ENCODE measurements at places on chromosomes 16 and 17.
A peak's percentile ranks its signal among the peaks of the same experiment; 100 is the strongest.

GRCh38 chr17:78005452-78006171 lies 47.1 kb downstream of the TNRC6C start:
- no peak for DNase-seq

DNA sequence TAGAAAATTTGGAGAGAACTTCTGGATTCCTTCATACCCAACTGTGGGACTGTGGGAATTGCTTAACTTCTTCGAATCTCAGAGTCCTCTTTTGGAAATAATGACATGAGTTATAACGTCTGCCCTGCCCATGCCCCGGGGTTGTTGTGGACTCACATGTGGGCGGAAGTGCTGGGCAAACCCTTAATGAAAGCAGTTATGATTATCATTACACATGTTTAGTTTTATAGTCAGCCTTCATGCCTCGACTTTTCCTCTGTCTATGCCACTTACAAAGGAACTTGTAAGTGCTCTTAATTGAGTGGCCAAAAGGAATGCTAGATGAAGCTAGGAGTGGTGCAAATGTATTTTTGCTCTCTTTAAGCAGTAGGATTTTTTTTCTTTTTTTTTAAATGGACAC lies 3.9 kb downstream of the KRT27 start:
- no peak for DNase-seq

- no peak for DNase-seq
Measured at GRCh38 chr17:32588982-32589381, 102.2 kb downstream of the CDK5R1 start.

DNA sequence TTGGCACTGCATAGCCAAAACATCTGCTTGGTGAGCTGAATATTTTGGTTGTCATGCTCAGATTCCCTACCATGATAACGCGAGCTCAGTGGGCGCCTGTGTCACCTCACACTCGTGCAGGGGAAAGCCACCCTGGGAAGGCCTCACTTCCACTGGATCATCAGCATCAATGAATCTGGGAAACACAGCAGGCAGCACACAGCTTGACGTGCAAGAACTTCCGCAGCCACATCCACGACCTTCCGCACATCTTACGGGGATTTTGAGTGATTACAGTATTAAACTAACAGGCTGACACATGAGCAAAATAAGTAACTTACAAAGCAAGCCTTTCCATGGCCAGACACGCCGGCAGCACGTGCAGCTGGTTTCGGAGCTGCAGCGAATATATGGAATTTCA lies 54.7 kb upstream of the FOXF1 start:
- DNase-seq = no peak

GRCh38 chr16:30397776-30398660 lies 2.8 kb downstream of the ZNF48 start:
- no peak for DNase-seq

DNA sequence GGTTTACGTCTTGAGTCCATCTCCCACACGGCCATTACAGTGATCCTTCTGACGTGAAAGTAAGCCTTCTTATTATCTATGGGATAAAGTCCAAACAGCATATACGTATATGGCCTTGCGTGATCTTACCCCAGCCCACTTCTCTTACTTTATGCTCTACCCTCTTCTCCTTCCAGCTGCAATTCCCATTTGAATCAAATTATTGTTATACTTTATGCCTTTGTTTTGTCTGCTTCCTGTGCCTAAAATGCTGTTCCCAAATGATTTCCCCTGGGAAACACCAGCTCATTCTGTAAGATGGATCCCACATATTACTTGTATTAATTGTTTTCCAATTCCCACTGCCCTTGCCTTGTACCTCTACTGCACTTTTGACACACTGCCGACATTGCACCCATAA lies 11.2 kb downstream of the UQCRC2 start:
- no peak for DNase-seq

GRCh38 chr16:7167626-7168025 lies 165.0 kb upstream of the RBFOX1 start:
- no peak for DNase-seq

DNA sequence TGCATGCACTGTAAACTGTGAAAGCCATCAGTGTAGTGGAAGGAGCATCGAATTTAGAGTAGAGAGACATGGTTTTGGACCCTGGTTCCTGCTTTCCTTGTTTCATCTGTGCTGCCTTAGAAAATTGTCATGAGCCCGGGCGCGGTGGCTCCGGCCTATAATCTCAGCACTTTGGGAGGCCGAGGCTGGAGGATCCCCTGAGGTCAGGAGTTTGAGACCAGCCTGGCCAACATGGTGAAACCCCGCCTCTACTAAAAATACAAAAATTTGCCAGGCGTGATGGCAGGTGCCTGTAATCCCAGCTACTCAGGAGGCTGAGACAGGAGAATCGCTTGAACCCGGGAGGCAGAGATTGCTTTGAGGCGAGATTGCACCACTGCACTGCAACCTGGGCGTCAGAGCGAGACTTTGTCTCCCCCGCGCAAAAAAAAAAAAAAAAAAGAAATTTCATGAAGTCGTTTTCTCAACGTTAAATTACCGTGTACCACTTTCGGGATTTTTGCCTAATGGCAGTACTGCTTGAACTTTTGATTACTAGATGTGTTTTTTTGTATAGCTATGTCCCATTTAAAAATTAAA lies 912 bp downstream of the COQ7 start:
- DNase-seq = no peak

GRCh38 chr17:49074851-49075540 lies 57.6 kb upstream of the B4GALNT2 start:
- DNase-seq = no peak

- no peak for DNase-seq
Measured at GRCh38 chr16:20263138-20263855, 64.0 kb downstream of the GP2 start.

GRCh38 chr16:2690852-2691251 lies 8.5 kb downstream of the KCTD5 start:
- no peak for DNase-seq

GRCh38 chr16:11088074-11088730 lies 143.8 kb downstream of the CLEC16A start:
- no peak for DNase-seq

- no peak for DNase-seq
Measured at GRCh38 chr16:27628241-27628942, 78.4 kb downstream of the KATNIP start.

DNA sequence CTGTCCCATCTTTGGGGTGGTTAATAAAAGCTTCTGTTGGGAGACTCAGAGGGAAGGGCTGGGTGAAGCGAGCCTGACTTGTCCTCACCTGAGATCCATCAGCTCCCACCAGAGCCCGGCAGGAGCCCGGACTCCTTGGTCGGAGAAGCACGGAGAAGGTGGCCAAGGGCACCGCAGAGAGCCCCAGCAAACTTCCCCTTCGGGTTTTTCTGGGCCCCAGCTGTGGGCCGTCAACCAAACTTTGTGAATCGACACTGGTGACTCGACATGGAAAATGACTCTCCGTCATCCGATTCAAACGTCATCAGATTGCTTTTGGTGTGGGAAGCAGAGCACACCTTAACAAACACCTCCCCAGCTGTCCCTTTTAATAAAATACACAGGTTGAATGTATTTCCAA lies 21.4 kb downstream of the ENPP7 start:
- DNase-seq = no peak

DNA sequence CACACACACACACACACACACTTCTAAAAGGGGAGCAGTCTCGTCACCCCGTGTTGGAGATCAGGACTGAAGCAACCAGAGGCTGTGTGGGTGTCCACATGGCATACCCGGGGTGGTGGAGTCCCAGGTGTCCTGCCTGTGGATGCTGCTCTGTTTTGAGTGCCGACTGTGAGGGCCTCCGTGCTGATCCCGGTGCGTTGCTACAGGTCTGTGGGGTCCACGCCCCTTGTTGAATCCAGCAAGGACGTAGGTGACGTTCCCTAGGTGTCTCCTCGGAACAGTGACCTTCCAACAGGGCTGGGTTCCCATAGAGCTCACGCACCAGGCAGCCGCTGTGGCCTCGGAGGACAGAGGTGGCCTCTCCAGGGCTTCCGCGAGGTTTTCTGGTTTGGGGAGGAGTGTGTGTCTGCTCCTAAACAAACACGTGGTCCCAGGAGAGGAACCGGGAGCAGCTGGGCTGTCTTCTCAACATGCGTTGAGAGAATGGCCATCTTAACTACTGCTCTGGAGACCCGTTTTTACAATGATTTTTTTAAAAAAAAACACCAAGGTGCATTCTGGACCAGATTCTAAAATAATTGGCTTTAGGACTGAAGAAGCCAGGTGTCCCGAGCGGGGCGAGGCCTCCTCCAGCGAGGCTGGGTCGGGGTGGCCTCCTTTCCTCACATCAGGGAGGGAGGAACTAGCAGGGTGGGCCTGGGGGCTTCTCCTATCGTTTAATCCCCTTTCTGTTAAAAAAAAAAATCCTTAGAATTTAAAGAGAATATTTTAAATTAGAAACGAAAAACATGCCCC lies 100.6 kb upstream of the ZNF750 start:
- no peak for DNase-seq

DNA sequence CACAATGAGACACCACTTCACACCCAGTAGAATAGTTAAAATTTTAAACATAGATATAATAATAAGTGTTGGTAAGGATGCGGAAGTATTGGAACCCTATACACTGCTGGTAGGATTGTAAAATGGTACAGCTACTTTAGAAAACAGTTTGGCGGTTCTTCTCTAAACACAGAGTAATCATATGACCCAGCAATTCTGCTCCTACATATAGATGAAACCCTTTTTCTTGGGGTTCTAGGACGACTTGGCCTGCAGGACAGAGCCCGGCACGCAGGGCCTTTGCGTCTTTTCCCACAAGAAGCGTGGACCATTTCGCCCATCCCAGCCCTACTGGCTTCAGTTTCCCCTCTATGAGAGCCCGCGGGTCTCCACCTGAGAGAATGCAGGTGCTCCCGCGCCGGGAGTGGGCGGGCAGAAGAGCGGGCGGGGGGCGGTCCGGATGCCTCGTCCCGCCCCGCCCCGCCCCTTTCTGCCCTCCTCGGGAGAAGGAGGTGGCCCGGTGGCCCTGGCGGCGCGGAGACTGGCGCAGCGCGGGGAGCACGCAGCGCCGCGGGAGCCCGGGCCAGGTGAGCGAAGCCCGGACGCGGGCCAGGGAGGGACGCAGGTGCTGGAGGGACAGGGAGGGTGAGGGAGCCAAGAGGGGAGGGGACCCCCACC lies at the start of gene SDR42E2:
TSS of gene SDR42E2 (plus strand) at position 508 of the 657 bp plus-strand sequence. CDS start 3,077 bp downstream, outside the sequence.
- no peak for DNase-seq

GRCh38 chr16:10080051-10080772 lies 102.0 kb downstream of the GRIN2A start:
- DNase-seq = peak; percentile 82

GRCh38 chr16:5615868-5616642 lies 518.5 kb upstream of the EEF2KMT start:
- peak; percentile 42 for DNase-seq

DNA sequence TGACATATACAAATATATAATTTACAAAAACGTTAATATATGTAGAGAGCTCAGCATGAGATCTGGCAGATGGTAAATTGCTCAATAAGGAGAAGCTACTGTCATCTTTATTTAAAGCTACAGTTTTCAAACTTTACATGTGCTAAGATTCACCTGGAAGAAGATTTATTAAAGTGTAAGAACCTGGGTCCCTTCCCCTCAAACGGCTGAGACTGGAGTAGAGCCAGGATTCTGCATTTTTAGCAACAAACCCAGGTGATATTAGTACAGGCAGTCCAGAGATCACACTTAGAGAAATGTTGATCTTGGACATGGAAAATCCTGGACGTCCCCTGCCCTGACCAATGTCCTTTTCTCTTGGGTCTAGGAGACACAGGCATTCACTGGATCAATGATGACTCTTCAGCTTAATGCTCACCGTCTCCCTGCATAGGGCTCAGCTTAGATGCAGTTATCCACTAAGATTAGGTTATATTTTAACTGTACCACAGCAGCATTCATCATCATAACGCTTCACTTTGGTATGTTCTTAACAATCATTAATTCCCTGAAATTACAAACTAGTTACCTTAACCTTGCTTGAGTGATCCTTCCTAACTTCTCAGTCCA lies 20.4 kb downstream of the CDR2 start:
- DNase-seq = no peak

- DNase-seq = no peak
Measured at GRCh38 chr17:78032166-78032565, 73.7 kb downstream of the TNRC6C start.

DNA sequence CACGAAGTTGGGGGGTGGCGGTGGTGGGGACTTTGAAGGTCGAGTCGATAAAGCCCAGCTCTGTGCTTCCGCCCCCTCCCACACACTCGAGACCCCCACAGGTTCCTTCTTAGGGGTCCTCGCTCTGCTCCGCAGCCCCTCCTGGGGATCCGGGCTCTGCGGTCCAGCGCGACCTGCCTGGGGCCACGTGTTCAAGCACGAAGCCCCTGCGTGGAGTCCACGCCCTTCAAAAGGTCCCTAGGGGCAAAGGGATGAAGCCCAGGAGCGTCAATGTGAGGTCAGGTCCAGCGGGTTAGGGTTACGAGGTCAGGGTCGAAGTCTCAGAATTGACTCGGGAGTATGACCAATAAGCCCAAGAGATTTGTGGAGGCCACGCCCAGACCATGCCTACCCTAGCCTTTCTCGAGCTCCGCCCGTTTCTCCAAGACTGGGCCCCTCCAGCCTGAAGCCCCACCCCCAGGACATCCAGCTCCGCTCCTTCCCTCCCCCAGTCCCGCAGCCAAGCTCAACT lies 786 bp upstream of the CACNA1G start:
- no peak for DNase-seq

DNA sequence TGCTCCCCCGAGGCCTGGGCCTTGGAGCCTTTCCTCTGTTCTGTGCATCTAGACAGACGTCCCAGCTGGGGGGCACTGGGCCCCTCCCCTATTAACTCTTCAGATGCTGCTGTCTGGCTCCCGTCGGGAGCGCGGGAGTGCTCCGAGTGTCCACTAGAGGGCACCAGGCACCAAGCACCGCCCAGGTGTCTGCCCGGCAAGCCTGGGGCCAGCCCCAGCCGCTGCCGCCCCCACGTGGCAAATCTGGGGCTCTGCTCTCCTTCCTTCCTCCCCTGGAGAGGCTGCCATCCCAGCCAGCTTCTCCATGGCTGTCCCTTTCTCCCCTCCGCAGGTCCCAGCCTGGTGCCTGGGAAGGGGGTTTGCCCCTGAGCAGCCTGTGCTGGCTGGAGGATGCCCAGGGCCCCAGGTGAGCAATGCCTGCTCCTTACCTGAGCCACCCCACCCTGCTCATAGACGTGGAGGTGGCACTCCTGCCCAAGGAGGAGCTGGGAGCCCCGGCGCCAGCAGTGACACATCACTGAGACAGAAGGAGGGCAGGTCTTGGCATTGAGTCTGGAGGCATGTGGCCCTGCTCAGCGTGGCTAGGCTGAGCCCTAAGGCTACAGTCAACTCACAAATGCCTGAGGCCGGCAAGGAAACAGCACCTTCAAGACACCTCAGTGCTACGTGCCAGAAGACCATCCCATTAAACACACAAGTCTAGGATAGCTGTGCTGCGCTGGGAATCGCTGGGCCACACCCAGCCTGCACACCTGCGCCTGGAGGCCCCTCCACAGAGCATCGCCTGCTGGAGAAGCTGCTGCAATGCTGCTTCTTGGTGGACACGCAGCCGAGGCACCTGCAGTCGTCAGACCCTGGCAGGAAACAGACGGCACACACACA lies 19.7 kb downstream of the TMEM235 start:
- peak; percentile 85 for DNase-seq

GRCh38 chr17:62109378-62109902 lies 44.4 kb upstream of the MED13 start:
- DNase-seq = no peak
